ENCODE measurements at places on chromosomes 16 and 17.

GRCh38 chr17:32586666-32587065 lies 99.9 kb downstream of the CDK5R1 start:
- no peak for DNase-seq

DNA sequence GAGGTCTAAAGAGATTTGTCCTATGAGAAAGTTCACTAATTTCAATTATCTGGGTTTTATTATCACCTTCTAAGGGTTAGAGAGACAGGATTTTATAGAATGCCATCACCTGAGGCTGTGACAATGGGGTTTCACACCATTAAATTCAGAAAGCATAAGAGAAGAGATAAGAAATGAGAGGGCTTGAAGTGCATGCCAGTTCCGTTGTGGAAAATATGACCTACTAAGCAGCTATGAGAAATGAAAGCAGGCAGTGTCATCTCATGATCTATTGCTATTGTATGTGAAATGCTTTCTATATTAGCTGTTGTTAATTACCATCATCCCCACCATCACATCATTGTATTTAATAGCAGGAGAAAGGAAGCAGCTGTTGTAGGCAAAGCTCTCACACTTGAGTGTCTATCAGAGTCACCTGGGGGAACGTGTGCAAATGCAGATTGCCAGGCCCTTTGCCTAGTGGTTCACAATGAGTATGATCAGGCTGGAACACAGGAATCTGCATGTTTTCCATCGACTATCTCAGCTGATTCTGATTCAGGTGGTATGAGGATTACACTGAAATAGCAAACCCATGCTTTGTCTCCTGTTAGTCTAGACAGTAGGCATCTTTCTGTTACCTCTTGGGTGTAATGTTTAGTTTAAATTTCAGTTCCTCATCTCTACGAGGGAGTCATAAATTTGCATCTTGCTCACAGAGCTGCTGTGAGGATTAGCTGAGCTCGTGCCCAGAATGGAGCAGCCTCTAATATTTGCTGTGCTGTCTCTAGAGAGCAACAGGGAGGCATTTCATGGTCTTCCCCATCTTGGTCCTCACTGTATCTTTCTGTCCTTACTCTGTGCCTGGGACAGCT lies 256.4 kb downstream of the CDH13 start:
- no peak for DNase-seq

- no peak for DNase-seq
These were observed 2.0 kb upstream of the TMEM92 start for GRCh38 chr17:50272246-50272645.

DNA sequence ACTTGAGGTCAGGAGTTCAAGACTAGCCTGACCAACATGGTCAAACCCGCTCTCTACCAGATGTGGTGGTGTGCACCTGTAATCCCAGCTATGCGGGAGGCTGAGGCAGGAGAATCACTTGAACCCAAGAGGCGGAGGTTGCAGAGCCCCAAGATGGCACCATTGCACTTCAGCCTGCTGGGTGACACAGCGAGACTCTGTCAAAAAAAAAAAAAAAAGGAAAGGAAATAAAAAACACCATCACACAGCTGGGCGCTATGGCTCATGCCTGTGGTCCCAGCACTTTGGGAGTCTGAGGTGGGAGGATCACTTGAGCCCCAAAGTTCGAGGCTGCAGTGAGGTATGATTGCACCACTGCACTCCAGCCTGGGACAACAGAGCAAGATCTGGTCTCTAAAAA lies 13.3 kb upstream of the SBK1 start:
- DNase-seq: no peak

GRCh38 chr16:49924078-49924477 lies 68.2 kb upstream of the ZNF423 start:
- DNase-seq: no peak
